Activated CD4-positive, alpha-beta T cell treated with anti-CD3 and anti-CD28 coated beads, Interleukin-2, amount 10 ng/mL, durations not matched to agents 24 days and 14 days (primary cell): ENCODE measurements at places on chromosomes 5 and 9. TPM values are rescaled to one million over a fixed set of nuclear protein-coding genes. Genes with fewer than 3 reads are reported as not detected.
A peak's percentile ranks its signal among the peaks of the same experiment; 100 is the strongest.

GRCh38 chr5:96058084-96058483, 96.4 kb upstream of the ELL2 start:
- H3K4me3 ChIP-seq: no peak overlapping the region
- H3K27ac ChIP-seq: no peak overlapping the region
- no peak for DNase-seq
- H3K4me1 ChIP-seq: peaks cover 13% of the 10 kb centered on the region
- H3K27me3 ChIP-seq: no peaks in the 10 kb centered on the region

DNA sequence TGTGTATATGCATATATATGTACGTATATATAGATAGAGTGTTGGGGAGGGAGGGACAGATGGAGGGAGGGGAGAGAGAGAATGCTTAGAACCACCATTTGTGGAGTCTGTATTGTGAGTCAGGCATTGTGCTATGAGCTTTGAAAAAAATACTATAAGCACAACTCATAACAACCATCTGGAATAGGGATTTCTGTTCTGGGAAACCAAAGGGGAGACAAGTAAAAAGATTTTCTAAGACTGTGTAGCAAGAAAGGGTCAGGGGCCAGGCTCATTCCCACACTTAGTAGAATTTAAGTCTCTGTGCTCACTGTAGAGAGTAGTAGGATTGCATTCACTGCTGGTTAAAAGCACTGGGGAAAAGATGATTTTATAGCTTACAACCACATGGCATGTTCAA, 202.3 kb upstream of the SGCD start:
- H3K36me3 ChIP-seq: no peaks in the 10 kb centered on the region
- H3K27ac ChIP-seq: no peak overlapping the region
- H3K27me3 ChIP-seq: peaks cover 2% of the 10 kb centered on the region
- no peak overlapping the region for H3K4me3 ChIP-seq

GRCh38 chr9:109289931-109290330, 30.9 kb downstream of the EPB41L4B start:
- no peak overlapping the region for H3K4me3 ChIP-seq
- no peak overlapping the region for H3K27ac ChIP-seq
- peaks cover 14% of the 10 kb centered on the region for H3K27me3 ChIP-seq

GRCh38 chr5:26791021-26791420, 247.4 kb downstream of the CDH9 start:
- H3K4me1 ChIP-seq: no peaks in the 10 kb centered on the region
- no peak for DNase-seq
- H3K4me3 ChIP-seq: no peak overlapping the region

MYMK gene
- total RNA-seq: not detected in 2 replicates

DNA sequence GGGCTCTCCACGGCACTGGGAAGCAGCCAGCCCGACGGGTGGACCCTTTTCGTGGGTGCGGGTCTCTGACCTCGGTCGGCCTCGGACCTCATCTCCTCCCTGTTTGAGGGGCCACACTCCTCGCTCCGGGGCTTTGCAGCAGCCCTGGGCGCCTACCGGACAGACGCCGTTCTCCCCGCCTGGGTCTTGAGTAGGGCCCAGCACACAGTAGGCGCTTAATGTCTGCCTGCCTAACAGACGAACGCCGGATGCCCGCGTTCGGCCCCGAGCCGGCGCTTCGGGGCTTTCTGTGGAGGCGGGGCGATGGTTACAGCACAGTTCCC, 842 bp upstream of the GTF3C5 start:
- no peak for DNase-seq
- peaks cover 32% of the 10 kb centered on the region for H3K4me1 ChIP-seq
- peak overlapping the region; percentile 91 for H3K4me3 ChIP-seq
- H3K27ac ChIP-seq: peak overlapping the region; percentile 95
- peaks cover 8% of the 10 kb centered on the region for H3K36me3 ChIP-seq

- peak overlapping the region; percentile 72 for H3K27ac ChIP-seq
- H3K27me3 ChIP-seq: peaks cover 39% of the 10 kb centered on the region
- H3K36me3 ChIP-seq: peaks cover 8% of the 10 kb centered on the region
- H3K4me3 ChIP-seq: peak overlapping the region; percentile 53
- DNase-seq: peak; percentile 83
Observed at GRCh38 chr9:95822583-95823431, 52.7 kb upstream of the ERCC6L2 start.

OR1J2 gene
- not detected in 2 replicates for total RNA-seq

DNA sequence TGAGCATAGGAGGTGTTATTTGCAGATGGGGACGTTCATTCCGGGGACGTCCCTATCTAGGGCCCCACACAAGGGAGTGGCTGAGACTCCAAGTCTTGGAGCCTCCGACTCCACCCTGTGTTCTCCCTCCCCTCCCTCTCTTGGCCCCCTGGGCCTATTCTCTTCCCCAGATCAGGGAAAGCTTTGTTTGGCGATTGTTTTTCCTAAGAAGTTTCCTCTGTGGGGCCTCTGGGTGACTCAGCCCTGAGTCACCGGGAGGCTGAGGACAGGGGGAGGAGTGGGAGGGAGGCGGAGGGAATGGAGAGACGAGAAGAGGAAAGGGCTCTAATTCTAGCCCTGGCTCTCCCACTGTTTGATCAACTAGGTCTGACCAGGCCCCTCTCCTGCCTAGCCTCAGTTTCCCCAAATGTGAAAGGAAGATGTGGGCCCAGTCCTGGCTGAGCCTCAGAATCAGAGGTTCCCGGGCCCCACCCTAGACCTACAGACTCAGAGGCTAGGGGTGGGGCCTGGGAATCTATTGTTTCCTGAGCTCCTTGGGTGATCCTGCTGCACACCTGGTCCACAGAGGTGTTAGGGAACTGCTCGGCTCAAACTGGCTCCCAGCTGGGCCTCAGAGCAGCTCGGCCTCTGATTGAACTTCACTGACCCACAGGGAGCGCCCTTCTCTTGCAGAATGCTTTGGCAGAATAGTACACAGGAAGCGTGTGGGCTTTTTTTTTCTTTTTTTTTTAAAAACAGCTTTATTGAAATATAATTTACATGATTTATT, 19.2 kb downstream of the GSN start:
- peak overlapping the region; percentile 30 for H3K4me3 ChIP-seq
- no peaks in the 10 kb centered on the region for H3K27me3 ChIP-seq
- peak overlapping the region; percentile 76 for H3K27ac ChIP-seq
- no peak for DNase-seq

DNA sequence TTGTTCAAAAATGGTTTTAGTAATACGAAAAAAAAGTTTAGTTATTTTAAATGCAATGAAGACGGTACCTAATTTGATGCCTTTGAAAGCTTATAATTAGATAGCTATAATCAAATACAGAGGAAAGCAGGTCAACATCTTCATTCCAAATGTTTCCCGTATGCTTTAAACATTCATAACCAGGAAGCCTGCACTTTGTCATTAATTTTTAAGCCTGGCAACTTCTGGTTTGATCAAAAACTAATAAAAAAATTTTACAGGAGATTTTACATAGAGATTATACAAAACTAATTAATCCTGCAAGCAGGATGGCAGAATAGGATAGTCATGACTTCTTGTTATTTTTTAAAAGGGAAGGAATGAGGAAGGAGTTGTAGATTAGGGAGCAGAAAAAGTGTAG, 353.0 kb downstream of the FBXL17 start:
- no peak overlapping the region for H3K4me3 ChIP-seq
- no peak overlapping the region for H3K27ac ChIP-seq
- no peaks in the 10 kb centered on the region for H3K36me3 ChIP-seq

DNA sequence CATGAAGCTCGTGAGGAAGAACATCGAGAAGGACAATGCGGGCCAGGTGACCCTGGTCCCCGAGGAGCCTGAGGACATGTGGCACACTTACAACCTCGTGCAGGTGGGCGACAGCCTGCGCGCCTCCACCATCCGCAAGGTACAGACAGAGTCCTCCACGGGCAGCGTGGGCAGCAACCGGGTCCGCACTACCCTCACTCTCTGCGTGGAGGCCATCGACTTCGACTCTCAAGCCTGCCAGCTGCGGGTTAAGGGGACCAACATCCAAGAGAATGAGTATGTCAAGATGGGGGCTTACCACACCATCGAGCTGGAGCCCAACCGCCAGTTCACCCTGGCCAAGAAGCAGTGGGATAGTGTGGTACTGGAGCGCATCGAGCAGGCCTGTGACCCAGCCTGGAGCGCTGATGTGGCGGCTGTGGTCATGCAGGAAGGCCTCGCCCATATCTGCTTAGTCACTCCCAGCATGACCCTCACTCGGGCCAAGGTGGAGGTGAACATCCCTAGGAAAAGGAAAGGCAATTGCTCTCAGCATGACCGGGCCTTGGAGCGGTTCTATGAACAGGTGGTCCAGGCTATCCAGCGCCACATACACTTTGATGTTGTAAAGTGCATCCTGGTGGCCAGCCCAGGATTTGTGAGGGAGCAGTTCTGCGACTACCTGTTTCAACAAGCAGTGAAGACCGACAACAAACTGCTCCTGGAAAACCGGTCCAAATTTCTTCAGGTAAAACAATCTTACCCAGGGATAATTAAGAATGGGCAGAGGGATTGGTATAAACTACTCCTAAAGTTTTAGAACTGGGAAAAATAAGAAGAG, 12.9 kb downstream of the ITGA1 start:
- H3K4me1 ChIP-seq: peaks cover 48% of the 10 kb centered on the region
- H3K27me3 ChIP-seq: peaks cover 5% of the 10 kb centered on the region
- DNase-seq: peak; percentile 88
- H3K27ac ChIP-seq: peak overlapping the region; percentile 95

SHROOM1 gene
- total RNA-seq: 5.3 and 7.4 TPM in 2 replicates

DNA sequence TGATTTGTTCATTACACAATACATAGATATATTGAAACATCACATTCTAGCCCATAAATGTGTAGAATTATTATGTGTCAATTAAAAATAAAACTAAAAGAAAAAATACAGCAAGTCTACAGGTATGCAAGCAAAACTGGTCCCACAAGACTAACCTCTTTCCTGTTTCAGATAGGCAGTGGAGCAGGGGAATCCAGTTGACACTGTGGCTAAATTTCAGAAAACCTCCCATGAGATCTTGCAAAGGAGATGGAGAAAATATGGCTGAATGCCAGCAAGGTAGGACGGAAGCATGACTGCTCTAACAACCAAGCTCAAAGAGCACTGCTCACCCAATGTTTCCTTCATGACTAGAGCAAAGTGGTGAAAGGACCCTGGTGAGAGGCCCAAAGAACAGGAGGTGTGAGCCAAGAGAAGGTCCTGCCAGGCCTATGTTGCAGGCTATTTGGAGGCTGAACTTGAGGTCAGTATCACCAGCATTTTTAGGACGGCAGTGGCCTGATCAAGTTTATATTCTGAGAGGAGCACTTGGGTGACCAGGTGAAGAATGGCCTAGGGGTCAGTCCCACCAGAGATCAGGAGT, 1.1 kb upstream of the SH3TC2 start:
- no peak overlapping the region for H3K27ac ChIP-seq
- peaks cover 4% of the 10 kb centered on the region for H3K27me3 ChIP-seq
- no peaks in the 10 kb centered on the region for H3K4me1 ChIP-seq
- no peak overlapping the region for H3K4me3 ChIP-seq
- no peak for DNase-seq
- no peaks in the 10 kb centered on the region for H3K36me3 ChIP-seq

GRCh38 chr5:175444060-175444904, at the start of gene DRD1:
Gene DRD1, minus strand, starts transcription at chr5:175444182. Its CDS starts 1,083 bp downstream, at chr5:175443099.
- H3K4me3 ChIP-seq: peak within 1 kb of the TSS; percentile 68
- H3K27ac ChIP-seq: no peak within 1 kb of the TSS
- H3K4me1 ChIP-seq: peaks cover 5% of the 10 kb centered on the region
- DNase-seq: peak; percentile 86
- H3K36me3 ChIP-seq: no peaks in the 10 kb centered on the region

DNA sequence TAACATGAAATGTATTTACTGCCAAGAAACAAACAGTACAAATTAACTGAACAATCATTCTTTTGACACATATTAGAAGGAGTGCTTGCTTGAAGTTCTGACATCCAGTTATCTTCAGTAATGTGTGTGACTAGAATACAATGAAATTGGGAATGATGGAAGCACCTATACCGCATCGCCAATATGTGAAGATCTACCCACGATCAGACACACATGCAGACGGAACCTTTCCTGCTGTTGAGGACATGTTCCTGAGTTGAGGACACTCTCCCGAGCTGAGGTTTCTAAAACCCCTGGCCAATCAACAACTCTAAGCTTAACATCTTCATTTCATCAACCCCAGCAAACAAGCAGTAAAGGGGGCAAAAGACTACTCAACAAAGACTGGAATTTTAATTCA, at the start of gene OR13C3:
Gene OR13C3, minus strand, starts transcription at position 101 of the 400 bp plus-strand sequence. CDS start 133 bp downstream, outside the sequence.
- no peaks in the 10 kb centered on the region for H3K4me1 ChIP-seq
- H3K4me3 ChIP-seq: no peak within 1 kb of the TSS
- H3K36me3 ChIP-seq: no peaks in the 10 kb centered on the region
- no peak for DNase-seq

- H3K4me1 ChIP-seq: no peaks in the 10 kb centered on the region
- H3K27me3 ChIP-seq: no peaks in the 10 kb centered on the region
Observed at GRCh38 chr9:82781921-82782392, 281.0 kb downstream of the RASEF start.
